ENCODE measurements at places on chromosomes 4 and X.
A peak's percentile ranks its signal among the peaks of the same experiment; 100 is the strongest.

DNA sequence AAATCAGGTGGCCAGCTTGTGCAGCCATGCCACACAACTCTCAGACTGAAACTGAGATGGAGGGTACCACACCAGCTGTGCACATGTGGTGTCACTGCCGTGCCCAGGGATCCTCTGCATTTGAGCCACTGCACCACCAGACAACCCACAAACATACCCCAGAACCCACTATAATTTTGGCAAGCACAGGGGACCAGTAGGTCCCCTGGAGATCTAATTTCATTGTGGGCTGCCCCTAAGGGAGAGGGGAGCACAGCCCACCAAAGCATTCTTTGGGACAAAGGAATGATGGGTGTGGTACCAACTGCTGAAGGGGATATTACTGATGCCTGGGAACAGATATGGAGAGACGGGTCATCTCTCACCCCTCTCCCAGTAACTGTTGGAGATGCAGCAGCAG lies 140.9 kb downstream of the EFHC2 start:
- no peak for DNase-seq

DNA sequence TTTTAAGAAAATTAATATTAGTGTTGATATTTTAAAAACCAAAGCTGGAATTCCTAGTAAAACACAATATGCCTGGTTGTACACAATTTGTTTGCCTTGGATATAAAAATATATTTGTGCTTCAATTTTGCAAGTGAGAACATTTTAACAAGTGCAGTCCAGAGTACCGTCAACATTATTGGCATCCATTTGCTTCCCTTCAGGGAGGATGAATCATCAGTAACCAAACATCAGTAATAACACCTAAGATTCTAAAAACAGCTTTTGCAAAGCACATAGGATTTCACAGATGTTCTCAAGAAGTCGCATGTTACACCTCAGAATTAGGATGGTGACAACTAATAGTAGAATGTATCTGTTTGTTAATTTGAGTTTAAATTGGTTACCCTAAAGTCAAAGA lies 262.6 kb upstream of the BMP3 start:
- peak; percentile 3 for DNase-seq

GRCh38 chr4:164753873-164754488 lies at the start of gene SMIM31:
TSS of gene SMIM31 (plus strand) at chr4:164754131. CDS start at chr4:164770444, 16,313 bp downstream.
- no peak for DNase-seq

DNA sequence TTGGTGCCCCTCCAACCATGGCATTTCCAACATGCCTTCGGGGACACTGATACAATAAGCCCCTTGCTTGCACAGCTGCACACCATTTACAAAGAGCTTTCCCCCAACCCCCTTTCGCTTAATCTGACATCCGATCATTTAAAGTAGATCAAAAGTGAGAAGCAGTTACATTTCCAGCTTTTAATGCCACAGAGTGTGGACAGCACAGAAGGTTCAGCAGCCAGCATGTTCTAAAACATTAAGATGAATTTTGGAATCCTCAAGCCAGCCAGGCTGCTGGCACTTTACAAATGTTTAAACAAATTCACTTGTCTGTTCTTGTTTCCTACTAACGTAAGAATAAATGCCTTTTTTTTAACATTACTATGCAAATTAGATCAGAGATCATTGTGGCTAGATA lies 284.4 kb upstream of the LDB2 start:
- no peak for DNase-seq

GRCh38 chr4:56723201-56723605 lies 42.1 kb upstream of the HOPX start:
- no peak for DNase-seq

DNA sequence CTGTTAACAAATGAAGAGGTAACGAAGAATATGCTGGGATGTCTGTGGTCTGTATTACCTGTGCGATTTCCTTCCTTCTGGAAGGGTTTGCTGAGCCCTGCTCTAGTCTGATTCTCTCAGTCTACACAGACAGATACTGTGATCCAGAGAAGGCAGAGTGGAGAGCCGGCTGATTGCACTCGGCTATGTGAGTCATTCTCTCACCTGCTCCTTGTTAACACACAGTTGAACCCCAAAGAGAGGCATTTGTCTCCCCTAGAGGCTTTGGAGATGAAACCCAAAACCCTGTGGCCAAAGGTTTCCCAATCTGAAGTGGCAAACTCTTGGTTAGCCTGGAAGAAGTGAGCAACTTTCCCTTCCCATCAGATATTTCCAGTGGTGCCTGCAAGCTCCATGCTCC lies 78.1 kb upstream of the GPC4 start:
- no peak for DNase-seq

- DNase-seq, result no peak
These were observed 167.1 kb downstream of the MAML3 start for GRCh38 chr4:139986689-139987501.

DNA sequence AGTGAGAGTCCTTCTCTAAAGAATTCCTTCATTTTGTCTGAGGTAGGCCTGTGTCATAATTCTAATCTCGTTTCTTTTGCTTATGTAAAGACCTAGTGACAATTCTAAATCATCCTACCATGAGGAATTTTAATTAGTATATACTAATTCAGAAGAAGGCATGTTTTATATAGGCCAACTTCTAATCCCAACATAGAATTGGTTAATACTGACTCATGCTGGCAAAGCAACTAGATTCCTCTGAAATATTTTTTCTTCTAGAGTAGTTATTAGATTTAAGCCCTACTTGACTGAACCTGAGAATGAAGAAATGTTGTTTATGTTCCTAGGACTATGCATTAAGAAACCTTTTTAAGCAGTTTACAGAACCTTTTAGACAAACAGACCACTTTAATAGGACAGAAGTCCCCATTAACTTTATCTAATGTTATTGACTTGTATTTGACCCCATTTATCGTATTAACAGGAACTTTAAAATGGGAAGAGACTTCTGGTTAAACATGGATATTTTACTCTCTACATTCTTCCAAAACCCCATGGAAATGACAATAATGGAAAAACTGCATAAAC lies 56.1 kb upstream of the EIF1AX start:
- no peak for DNase-seq

DNA sequence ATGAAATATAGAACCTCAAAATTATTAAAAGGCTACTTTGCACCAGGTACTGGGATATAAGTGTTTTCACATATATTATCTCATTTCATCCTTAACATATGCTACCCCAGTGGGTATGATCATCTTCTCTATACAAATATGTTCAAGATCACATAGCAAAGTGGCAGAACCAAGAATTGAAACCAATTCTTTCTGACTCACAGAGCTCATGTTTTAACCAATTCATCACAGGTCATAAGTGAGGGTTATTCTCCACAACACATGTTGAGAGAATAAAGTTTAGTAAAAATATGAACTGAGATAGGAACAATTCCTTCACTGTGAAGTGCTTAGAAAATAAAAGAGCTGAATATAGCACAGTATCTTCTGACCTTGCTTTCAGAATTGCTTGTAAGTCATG lies 442.9 kb upstream of the RASGEF1B start:
- DNase-seq, result no peak

GRCh38 chrX:125711103-125711502 lies 391.4 kb downstream of the TEX13C start:
- no peak for DNase-seq

- DNase-seq, result no peak
These were observed 8.3 kb upstream of the SLC10A6 start for GRCh38 chr4:86857341-86858052.

DNA sequence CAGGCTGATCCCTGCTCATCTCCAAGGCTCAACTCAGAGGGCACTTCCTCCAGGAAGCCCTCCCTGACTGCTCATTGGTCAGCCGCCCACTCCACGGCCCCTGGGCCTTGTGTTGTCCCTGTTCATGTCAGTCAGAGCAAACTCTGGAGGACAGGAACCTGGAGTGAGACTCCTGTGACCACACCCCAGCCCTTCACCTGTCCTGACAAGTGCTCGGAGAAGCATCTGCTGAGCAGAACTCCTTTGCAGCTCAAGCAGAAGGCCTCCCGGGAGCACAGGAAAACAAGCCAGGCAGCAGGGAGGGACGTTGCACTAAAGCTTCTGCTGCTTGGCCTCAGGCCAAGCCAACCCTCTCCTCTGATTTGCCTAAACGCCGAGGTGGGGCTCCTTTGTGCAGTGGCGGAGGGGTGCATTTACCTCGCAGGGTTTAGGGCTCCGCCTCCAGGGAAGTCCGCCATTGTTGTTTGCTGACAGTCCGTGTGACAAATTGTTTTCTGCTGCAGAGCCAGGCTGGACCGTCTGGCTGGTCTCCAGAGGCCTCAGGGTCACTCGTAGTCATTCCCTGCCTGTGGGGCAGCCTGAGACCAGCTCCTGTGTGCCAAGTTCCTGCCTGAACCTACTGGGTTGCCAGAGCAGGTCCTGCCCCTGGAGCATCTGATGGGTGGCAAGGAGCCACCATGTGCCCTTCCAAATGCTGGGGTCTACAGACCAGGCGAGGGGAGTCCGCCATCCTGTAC lies 61.8 kb downstream of the C4orf50 start:
- DNase-seq, result no peak

- no peak for DNase-seq
These were observed 111.7 kb downstream of the RNF150 start for GRCh38 chr4:141021397-141022110.

DNA sequence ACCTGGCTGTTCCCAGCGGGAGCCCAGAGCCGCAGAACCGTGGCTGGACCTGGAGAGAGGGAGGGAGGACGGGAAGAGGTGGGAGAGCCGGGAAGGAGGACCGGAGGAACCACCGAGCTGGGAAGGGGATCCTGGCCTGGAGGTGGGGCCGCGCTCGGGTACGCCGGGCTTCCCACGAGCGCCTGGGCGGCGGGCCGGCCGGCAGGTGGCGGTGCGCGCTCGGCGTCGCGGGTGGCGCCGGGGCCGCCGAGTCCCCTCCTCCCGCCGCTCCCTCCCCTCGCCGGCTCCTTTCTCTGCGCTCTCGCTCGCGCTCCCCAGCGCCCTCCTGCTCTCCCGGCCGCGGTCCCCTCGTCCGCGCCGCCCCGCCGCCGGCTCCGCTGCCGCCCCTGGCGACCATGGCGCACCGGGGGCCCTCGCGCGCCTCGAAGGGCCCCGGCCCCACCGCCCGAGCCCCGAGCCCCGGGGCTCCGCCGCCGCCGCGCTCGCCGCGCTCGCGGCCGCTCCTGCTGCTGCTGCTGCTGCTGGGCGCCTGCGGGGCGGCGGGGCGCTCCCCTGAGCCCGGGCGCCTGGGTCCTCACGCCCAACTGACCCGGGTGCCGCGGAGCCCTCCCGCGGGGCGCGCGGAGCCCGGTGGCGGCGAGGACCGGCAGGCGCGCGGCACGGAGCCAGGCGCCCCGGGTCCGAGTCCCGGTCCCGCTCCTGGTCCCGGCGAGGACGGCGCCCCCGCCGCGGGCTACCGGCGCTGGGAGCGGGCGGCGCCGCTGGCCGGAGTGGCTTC lies at the start of gene SORCS2:
SORCS2 (plus strand) TSS at position 287 of the 778 bp plus-strand sequence.
- DNase-seq, result no peak

- DNase-seq, result no peak
These were observed 153.6 kb downstream of the RASL11B start for GRCh38 chr4:53015681-53016080.

DNA sequence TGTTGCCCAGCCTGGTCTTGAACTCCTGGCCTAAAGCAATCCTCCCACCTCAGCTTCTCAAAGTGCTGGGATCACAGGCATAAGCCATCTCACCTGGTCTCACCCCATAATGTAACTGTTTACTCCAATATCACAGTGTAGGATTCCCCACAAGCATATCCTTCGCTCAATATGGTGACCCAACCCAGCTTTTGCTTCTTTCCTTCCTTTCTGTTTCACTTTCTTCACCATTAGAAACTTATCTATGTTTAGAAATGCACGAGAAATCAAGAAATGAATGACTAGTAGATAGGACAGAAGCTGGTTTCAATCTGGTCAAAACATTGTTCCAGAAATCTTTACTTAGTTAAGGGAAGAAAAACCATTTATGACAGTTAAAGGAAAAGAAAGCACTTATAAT lies 18.9 kb downstream of the TSPAN5 start:
- DNase-seq, result no peak

DNA sequence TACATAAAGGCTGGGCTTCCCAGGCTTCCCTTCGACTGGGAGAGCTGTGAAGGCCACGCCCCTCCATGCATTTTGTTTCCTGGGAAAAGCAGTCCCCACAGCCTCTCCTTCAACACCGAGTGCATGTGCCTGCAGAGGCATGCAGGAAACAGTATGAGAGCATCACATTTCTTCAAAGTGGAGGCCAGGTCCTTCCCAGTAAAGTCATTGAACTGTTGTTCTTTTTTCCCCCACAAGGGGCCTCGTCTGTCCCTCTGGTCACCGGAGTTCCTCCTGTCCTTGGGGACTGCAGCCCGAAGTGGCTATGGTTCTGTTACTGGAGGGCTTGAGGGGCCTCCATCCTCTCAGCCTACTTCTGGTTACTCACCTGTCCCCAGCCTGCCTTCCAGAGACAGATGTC lies 56.0 kb downstream of the RAI2 start:
- no peak for DNase-seq

GRCh38 chr4:23212558-23212957 lies 519.8 kb downstream of the GBA3 start:
- no peak for DNase-seq

- DNase-seq, result no peak
These were observed 420 bp downstream of the CC2D2A start for GRCh38 chr4:15470128-15470475.

DNA sequence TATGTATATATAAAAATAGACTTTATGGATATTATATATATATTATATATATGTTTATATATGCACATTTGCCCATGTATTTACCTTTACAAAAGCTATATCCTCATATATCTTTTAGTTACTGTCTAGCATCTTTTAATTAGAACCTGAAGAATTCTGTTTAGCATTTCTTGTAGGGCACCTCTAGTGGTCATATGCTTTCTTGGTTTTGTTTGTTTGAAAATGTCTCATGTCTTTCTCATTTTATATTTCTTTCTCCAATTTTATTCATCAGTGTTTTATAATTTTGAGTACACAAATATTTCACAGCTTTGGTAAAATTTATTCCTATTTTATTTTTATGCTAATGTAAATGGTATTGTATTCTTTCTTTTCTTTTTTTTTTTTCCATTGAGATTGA lies 70.3 kb upstream of the SPIN4 start:
- no peak for DNase-seq

GRCh38 chr4:174523025-174523693 lies 871 bp upstream of the HPGD start:
- DNase-seq, result no peak

GRCh38 chr4:93384241-93384640 lies 444.3 kb upstream of the ATOH1 start:
- no peak for DNase-seq

DNA sequence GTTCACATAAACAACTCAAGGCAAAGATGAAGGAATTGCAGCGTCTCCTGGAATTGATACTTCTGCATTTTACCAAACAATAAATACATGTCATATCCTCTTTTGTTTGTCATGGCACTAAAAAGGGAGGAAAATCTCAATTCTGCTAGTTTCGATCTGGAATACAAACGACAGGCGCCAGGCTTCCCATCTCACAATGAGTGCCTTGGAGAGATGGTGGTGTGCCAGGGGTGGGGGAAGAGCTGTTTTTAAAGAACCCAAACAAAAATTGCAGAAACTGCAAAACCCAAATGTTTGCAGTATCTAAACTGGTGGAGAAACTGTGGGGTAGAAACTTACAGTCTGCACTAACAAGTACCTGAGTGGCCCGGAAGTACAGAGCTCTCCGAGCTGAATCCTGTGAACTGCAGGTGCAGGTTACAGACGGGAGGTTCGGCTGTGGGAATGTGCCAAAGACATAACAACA lies 53.0 kb upstream of the KLF3 start:
- DNase-seq, result no peak

Measured in AG09309 (cell line).